Left cardiac atrium (tissue), 4 donors: ENCODE measurements at places on chromosomes 3 and 15. TPM values are rescaled to one million over a fixed set of nuclear protein-coding genes. Genes with fewer than 3 reads are reported as not detected.

GPR27 gene
- 3.9 TPM for total RNA-seq

JMJD7 gene
- total RNA-seq: 8.8 TPM

DNA sequence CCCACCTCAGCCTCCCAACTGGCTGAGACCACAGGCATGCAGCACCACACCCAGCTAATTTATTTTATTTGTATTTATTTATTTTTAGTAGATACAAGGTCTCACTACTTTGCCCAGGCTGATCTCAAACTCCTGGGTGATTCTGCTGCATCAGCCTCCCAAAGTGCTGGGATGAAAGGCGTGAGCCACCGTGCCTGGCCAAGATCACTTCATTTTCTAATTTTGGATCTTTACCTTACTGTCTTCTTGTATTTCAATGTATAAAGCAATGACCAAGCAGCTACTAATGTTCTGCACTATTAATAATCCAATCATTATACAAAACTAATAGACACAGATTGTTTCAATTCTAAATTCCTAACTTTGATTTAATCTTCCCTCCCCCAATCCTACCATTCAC lies 56.2 kb downstream of the LRRFIP2 start:
- DNase-seq: no peak

GRCh38 chr15:89749951-89750559 lies 994 bp downstream of the MESP1 start:
- no peak for DNase-seq

DNA sequence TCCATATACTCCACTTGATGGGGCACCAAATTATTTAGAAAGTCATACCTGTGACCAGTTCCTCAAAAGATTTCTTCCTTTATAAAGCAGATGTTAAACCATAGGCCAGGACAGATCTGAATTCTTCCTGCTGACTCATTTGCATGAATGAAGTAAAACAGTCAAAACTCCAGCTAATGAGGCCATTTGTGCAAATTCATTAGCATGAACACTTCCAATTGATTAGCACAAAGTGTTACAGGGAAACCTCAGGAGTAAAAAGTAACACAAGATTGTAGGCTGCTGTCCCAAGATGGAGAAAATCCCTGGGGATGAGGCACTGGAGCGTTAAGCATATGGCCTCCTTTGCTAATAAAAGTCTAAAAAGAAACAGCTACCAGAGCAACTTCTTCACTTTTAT lies 149.8 kb downstream of the ZNF385D start:
- DNase-seq: no peak

GRCh38 chr3:177590826-177591225 lies 393.5 kb upstream of the TBL1XR1 start:
- DNase-seq: no peak

PLA2G4B gene
- total RNA-seq: 7.2 TPM

FURIN gene
- total RNA-seq: 78.6 TPM

TUSC7 gene
- not detected for total RNA-seq

GRCh38 chr3:168858327-168858726 lies 762.6 kb upstream of the GOLIM4 start:
- no peak for DNase-seq

DNA sequence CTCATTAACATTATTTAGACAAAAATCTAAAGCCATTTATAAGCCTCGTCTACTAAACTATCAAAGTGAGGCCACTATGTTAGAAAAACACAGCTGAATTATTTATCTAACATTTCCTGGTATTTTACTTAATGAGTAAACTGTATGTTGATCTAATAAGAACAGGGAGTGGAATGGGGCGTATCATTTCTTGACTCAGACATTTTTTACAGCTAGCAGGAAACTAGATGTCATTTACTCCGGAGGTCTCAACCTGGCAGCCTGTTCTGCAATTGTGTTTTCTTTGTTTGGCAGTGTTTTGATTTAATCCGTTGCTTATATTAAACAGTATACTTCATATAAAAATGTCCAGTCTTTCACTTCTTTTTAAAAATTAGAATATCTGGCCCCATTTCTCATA lies 79.1 kb upstream of the ABI3BP start:
- no peak for DNase-seq

DNA sequence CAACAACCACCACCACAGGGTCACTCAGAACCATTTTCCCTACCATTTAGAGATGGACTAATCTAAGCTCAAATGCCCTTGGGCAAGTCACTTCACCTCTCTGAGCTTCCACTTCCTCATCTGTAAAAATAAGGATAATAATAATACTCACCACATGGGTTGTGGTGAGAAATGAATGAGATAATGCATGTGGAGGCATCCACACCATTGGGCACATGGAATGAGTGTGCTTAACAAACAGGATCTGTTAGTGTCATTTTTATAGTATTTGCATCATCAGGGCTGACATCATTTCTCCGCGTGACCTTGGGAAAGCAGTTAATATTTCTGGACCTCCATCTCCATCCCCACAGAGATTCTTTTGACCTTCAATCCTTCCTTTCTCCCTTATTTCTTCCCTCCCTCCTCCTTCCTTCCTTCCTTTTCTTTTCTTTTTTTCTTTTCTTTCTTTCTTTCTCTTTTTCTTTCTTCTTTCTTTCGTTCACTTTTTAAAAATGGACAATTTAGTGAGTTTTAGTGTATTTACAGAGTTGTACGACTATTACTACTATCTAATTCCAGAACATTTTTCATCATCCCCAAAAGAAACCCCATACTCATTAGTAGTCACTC lies 7.7 kb upstream of the RFT1 start:
- DNase-seq: no peak

DNA sequence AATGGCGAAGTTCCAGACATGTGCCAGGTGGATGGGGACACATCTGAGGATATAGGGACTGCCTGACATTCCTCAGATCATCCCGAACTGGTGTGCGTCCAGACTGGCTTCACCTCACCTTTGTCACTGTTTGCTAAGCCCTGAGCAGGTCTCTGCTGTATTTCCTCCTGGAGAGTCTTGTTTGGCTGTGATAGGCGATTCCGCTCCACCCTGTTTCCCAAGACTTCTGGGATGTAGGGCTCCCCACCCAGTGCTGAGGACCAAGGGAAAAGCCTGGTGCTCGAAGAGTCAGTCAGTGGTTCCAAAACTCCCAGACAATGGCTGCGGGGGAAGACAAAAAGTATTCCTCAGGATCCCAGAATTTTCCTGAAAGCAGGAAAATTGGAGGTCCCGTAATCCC lies 11.1 kb upstream of the FURIN start:
- no peak for DNase-seq

TLR9 gene
- total RNA-seq: not detected

- DNase-seq: no peak
Measured at GRCh38 chr3:123409443-123410148, 39.3 kb downstream of the ADCY5 start.

GRCh38 chr3:159852821-159853505 lies 135.7 kb upstream of the IL12A start:
- DNase-seq: peak; percentile 78

GRCh38 chr3:123547881-123548519 lies 36.9 kb downstream of the HACD2 start:
- DNase-seq: no peak

DNA sequence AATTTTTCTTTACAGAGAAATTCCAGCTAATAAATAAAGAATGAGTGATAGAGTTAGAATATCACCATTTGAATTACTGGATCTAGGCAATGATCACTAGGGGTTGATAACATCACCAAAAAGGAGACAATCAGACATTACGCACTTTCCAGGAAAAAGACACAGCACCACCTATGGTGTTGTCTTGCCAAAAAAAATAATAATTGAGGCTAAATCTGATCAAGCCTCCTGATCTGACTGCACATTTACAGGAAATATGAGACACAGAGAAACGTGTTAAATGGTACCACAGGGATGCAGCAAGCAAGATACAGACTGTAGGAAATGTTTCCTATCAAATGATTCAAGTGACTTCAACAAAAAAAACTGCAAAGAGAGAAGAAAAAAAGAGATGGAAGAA lies 92.8 kb downstream of the EOMES start:
- DNase-seq: no peak

- no peak for DNase-seq
Measured at GRCh38 chr3:177234121-177234520, 36.8 kb upstream of the TBL1XR1 start.

- no peak for DNase-seq
Measured at GRCh38 chr3:137008131-137008530, 50.3 kb downstream of the IL20RB start.

- no peak for DNase-seq
Measured at GRCh38 chr15:87212041-87212440, 1044.5 kb downstream of the NTRK3 start.

SUSD5 gene
- total RNA-seq: 0.82 TPM

NPTN gene
- 223 TPM for total RNA-seq

DNA sequence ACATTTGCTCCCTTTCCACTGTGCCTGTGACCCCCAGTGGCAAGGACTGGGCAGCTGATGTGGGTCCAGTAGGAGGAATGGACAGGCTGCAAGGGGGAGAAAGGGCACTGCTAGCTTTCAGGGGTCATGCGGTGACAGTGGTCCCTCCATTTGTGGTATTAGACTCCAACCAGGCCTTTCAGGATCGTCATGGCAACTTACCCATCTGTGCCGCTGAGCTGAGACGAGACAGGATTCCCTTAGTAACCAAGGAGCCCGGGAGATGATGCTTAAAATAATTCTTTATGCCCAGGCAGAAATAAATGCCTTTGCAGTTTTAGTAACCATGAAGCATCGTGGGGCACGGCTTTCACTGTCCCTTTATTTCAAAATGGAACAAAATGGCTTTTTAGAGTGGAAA lies 15.9 kb upstream of the MRPL3 start:
- DNase-seq: no peak

- no peak for DNase-seq
Measured at GRCh38 chr3:35644451-35644850, 5.1 kb downstream of the ARPP21 start.

GRCh38 chr3:134430174-134430573 lies 55.6 kb downstream of the ANAPC13 start:
- no peak for DNase-seq

- DNase-seq: peak; percentile 65
Measured at GRCh38 chr3:49906073-49906743, 2.5 kb upstream of the MST1R start.

GRCh38 chr3:120300971-120301370 lies 15.9 kb upstream of the GPR156 start:
- DNase-seq: no peak

CATSPER2 gene
- 1.1 TPM for total RNA-seq

- no peak for DNase-seq
Measured at GRCh38 chr3:134231131-134231530, 19.5 kb downstream of the RYK start.

GRCh38 chr15:45121706-45122417 lies 7.7 kb downstream of the DUOXA2 start:
- no peak for DNase-seq

DNA sequence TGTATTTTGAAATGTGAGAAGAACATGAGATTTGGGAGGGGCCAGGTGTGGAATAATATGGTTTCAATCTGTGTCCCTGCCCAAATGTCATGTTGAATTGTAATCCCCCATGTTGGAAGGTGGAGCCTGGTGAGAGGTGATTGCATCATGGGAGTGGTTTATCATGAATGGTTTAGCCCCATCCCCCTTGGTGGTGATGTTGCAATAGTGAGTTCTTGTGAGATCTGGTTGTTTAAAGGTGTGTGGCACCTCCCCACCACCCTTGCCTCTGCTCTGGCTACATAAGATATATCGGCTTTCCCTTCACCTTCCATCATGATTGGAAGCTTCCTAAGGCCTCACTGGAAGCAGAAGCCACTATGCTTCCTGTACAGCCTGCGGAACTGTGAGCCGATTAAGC lies 23.9 kb upstream of the TMEM108 start:
- DNase-seq: no peak

PRR20G gene
- total RNA-seq: not detected

DNA sequence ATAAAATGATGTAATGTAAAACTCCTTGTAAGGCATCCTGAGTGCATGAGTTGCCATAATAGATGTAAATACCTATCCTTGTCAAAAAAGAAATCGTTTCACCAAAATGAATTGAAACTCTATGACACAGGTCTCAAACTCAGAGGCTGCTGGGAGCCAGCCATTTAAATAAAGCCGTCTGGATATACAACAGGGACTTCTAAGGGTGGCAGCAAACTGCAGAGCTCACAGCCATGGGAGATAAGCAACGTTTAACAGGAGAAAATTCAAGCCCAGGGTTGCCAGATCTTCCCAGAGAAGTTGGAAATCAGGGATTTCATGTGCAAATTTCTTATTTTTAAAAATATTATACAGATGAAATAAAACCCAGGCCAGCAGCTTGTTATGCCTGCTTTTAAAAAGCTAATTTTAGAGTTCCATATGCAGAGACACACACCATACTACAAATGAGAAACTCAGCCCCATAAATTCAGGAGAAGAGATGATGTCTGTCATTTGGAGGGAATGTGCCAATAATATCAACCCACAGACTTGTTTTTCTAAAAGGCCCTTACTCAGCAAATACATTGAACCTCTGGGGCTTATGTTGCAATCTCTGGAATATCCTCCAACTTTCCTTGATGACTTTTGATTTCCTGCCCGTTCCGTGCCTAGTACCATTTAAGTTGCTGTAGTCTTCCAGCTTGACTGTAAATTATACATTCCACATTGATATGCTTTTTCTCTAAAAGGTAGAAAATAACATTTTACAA lies 75.6 kb downstream of the AQP9 start:
- DNase-seq: no peak

- DNase-seq: no peak
Measured at GRCh38 chr3:131922356-131922755, 112.5 kb downstream of the CPNE4 start.

GRCh38 chr15:69686626-69687025 lies 234.0 kb downstream of the RPLP1 start:
- no peak for DNase-seq

DNA sequence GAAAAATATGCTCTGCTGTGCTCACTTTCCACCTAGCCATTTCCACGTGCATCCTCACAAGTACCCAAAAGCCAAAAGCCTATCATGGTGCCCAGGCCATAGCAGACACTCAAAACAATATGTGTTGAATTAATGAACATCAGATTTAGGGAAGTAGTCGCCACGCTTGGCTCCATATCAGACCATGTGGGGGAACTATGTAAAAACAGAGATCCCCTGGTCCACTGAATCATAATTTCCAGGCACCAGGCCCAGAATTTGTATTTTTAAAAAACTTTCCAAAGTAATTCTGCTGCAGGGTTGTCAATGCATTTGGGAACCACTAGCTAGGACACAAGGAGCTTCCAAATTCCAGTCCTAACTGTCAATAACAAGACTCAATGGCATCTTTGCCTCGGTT lies 77.3 kb downstream of the CNTN3 start:
- DNase-seq: peak; percentile 24

DNA sequence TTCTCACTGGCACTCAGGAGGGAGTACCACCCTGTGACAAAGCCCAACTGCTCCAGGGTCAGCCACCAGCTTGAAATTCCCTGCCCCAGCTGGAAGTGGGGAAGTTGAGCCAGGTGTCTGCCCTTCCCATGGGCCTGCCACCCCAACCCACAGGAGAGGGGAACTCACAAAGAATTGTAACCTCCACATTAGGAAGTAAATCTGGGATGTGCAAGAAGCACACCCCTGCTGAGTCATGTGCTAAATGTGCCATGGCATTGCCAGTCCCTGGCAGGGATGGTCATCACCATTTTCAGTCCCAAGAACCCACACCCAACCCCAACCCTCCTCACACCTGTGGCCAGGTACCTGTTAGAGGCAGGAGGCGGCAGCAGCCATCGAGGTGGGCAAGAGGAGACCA lies 165.2 kb upstream of the THBS1 start:
- DNase-seq: no peak
